ENCODE measurements at places on chromosomes 5 and 9. TPM values are rescaled to one million over a fixed set of nuclear protein-coding genes. Genes with fewer than 3 reads are reported as not detected.
A peak's percentile ranks its signal among the peaks of the same experiment; 100 is the strongest.

- DNase-seq: no peak
- no peaks in the 10 kb centered on the region for H3K36me3 ChIP-seq
- H3K4me1 ChIP-seq: no peaks in the 10 kb centered on the region
- no peak overlapping the region for H3K4me3 ChIP-seq
Measured at GRCh38 chr5:50352382-50352781, 88.7 kb downstream of the EMB start.

DNA sequence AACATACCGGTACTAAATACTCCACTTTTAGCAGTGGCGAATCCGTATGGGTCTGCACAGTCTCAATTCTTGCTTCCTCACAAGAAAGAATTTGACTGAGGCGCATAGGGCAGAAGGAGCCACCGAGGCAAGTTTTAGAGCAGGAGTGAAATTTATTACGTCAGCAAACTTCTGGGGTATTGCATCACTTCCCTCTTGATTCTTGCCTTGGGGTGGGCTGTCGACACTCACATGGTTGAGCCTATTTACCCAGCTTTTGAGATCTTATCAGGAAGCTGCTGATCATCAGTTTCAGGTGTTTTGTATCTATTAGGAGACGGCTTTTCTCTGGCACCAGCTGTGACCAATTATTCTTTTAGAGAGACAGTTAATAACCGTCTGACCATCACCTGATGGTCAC, 111.5 kb upstream of the CCNH start:
- H3K4me1 ChIP-seq: no peaks in the 10 kb centered on the region
- no peak overlapping the region for H3K4me3 ChIP-seq

DNA sequence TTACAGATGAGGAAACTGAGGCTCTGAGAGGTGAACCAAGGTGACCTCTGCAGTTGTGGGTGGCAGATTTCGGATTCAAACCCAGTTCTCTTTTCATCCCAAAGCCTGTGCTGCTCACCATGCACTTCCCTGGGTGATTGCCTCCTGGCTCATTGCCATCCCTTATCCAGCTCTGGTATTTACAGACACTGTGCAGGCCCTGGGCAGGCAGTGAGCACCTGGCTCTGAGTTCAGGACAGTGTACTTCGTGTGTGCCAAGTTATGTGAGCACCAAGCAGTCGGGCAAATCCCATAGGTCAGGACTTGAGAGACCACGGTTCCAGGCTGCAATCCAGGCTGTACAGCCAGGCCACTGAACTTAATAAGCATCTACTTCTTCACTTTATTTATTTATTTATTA, 1.4 kb downstream of the LRSAM1 start:
- H3K4me1 ChIP-seq: peaks cover 23% of the 10 kb centered on the region
- H3K27me3 ChIP-seq: no peaks in the 10 kb centered on the region

GRCh38 chr9:86408121-86408520, 53.9 kb upstream of the TUT7 start:
- no peaks in the 10 kb centered on the region for H3K4me1 ChIP-seq
- no peak overlapping the region for H3K4me3 ChIP-seq

- H3K27ac ChIP-seq: no peak overlapping the region
- H3K4me3 ChIP-seq: no peak overlapping the region
- DNase-seq: peak; percentile 23
- no peaks in the 10 kb centered on the region for H3K27me3 ChIP-seq
Measured at GRCh38 chr9:304519-305185, 90.0 kb downstream of the DOCK8 start.

DNA sequence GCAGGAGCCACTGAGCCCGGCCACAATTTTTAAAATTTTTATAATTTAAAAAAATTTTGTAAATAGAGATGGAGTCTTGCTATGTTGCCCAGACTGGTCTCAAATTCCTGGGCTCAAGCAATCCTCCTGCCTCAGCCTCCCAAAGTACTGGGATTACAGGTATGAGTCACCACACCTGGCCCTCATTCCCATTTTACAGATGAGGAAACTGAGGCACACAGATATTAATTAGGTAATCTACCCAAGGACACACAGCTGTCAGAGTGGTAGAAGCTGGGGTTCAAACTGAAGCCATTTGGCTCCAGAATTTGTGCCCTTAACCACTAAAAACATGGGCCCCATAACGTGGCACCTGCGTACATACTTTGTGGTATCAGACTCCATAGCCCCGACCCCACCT, 7.5 kb downstream of the TRUB2 start:
- no peaks in the 10 kb centered on the region for H3K27me3 ChIP-seq
- H3K4me3 ChIP-seq: no peak overlapping the region
- no peaks in the 10 kb centered on the region for H3K4me1 ChIP-seq
- peaks cover 45% of the 10 kb centered on the region for H3K36me3 ChIP-seq
- DNase-seq: no peak

- no peak for DNase-seq
- no peaks in the 10 kb centered on the region for H3K36me3 ChIP-seq
- H3K27me3 ChIP-seq: no peaks in the 10 kb centered on the region
- peaks cover 9% of the 10 kb centered on the region for H3K4me1 ChIP-seq
Measured at GRCh38 chr9:108100571-108100970, 611.0 kb upstream of the KLF4 start.

- DNase-seq: peak; percentile 67
- no peak overlapping the region for H3K27ac ChIP-seq
- H3K4me3 ChIP-seq: no peak overlapping the region
- H3K4me1 ChIP-seq: no peaks in the 10 kb centered on the region
Measured at GRCh38 chr9:137762414-137763061, 115.0 kb upstream of the CACNA1B start.

- H3K27ac ChIP-seq: no peak overlapping the region
- no peak overlapping the region for H3K4me3 ChIP-seq
- no peak for DNase-seq
- H3K4me1 ChIP-seq: no peaks in the 10 kb centered on the region
- no peaks in the 10 kb centered on the region for H3K27me3 ChIP-seq
Measured at GRCh38 chr5:79774171-79774854, 84.7 kb downstream of the CMYA5 start.

- no peaks in the 10 kb centered on the region for H3K36me3 ChIP-seq
- H3K4me3 ChIP-seq: no peak overlapping the region
- H3K27me3 ChIP-seq: no peaks in the 10 kb centered on the region
Measured at GRCh38 chr5:150918613-150919012, 13.8 kb upstream of the ZNF300 start.

The SOX30 gene
- total RNA-seq: 0.43 TPM

The C9orf40 gene
- 2.9 TPM for total RNA-seq

The NME5 gene
- 13.5 TPM for total RNA-seq

The TTLL11 gene
- 7.2 TPM for total RNA-seq
